ENCODE measurements at places on chromosomes 12 and 14.

DNA sequence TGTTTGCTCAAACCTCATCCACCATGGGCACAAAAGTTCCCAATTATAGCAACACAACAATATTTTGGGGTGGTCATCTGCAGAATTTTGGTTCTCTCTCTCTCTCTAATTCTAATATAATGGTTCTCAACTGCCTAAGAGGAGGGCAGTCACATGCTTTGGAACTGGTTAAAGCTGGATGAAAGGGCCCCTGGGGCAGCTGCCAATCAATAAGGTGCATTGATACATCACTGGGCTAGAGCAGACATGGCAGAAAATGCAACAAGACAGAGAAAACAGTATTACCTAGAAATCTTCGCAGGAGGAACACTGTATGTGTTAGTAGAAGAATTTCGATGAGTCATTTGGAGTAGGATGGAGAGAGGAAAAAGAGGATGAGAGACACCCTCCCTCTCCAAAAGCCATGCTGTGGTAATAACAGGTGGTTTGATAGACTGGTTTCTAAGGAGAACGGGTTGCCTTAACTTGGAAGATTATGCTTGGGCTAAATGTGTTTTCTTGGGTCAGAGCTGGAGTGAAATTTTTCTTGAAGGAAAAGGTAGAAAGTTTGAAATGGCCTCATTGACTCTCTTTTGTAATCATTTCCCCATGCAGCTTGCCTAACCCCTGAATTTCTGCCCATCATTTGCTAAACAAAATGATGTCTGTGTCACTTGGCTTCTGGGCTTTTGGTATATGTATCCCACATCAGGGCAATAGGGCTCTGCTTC is 67.1 kb upstream of the HIF1A start:
- DNase-seq = no peak

DNA sequence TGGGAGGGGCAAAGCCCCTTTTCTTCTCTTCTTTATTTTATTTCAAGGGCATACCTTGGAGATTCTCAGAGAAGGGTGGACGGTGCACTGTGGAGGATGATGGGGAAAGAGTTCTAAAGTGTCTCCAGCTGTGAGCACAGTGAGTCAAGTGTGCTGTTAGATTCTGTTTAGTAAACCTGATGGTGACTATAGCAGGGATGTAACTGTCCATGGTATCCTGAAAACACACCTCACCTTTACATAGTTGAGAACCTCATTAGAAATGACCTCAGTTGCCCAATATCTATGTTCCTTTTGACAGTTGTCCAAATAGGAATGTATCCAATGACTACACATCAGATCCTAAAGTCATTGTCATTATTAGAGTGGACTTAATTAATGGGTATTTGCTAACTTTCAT is 38.0 kb downstream of the CNTN1 start:
- DNase-seq = no peak

DNA sequence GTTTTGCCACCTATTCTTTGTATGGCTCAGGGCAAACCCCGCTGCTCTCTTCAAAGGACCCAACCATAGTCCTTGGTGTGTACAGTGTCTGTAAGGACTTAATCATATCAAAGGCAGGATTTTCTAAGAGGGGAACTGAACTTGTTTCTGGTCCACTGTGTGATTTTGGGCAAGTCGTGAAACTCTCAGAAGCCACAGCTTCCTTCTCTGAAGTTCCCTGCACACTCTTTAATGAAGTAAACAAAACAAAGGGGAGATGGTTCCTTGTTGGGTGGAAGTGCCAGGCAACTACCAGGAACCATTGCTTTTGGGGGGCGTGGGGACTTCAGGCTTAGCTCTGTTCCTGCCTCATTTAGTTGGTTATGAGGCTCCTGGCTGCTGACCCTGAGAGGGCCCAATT is 152.4 kb downstream of the VRK1 start:
- no peak for DNase-seq

DNA sequence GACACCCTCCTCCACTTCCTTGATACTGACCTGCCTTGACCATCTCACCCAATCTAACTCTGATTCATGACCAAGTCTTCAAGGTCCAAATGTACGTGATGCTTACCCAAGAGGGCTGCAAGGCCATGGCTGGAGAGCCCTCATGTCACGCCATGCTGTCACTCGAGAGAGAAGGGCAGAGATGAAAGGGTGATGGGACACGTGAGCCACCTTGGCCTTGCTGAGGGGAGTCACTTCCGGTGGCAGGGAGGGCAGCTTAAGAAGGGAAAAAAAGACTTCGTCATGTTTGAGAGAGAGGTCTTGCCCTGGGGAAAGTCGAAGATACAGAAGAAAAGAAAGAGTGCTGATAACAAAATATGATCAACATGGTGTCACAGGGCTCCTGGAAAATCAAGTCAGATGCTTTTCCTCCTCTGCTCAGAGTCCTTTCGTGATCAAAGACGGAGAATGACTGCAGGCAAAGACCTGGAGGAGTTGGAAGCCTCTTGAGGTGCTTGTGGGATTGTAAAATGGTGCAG is 3.3 kb upstream of the SCARB1 start:
- DNase-seq = no peak

Data from fibroblast of skin of right quadriceps (primary cell).